GM23248 (cell line): ENCODE measurements at places on chromosomes 5 and 9. TPM values are rescaled to one million over a fixed set of nuclear protein-coding genes. Genes with fewer than 3 reads are reported as not detected.

FAM200C gene
- polyA plus RNA-seq = 3.6 and 3.9 TPM in 2 replicates

- peak; percentile 78 for DNase-seq
These were observed 44.4 kb downstream of the SEC61B start for GRCh38 chr9:99266255-99267023.

C5orf52 gene
- not detected in 2 replicates for polyA plus RNA-seq

GRCh38 chr9:133476036-133476931 lies 2.6 kb downstream of the SLC2A6 start:
- no peak for DNase-seq

DNA sequence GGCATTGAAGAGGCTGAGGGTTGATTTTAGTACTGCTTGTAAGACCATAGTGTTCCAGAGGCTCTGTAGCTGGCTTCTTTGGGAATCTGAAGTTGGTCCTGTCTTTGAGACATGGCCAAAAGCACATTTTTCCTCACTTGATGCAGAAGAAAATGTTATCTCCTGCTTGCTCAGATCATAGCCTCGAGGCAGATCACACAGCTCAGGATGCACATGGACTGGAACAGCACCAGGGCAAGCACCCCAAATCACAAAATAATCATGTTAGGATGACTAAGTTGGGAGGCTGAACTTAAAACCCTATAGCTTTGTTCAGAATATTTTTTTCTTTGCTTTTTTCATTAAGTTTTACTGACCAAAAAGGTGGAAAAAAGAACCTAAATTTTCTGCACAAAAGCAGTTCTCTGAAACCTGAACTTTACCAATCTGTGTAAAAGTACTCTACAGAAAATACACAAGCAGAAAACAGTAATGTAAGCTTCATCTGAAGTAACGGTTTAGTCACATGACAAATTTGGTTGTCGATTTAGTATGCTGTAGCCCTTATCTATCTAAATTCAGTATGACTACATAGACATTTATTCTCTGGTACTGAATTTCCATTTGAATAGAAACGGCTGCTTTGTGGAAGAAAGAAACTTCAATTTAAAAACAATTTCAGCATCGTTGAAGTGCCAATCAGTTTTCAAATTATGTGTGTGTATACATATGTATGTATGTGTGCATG lies 3.4 kb downstream of the KLHL9 start:
- peak; percentile 40 for DNase-seq

- DNase-seq = no peak
These were observed 260.7 kb downstream of the ICE1 start for GRCh38 chr5:5683174-5683573.

DNA sequence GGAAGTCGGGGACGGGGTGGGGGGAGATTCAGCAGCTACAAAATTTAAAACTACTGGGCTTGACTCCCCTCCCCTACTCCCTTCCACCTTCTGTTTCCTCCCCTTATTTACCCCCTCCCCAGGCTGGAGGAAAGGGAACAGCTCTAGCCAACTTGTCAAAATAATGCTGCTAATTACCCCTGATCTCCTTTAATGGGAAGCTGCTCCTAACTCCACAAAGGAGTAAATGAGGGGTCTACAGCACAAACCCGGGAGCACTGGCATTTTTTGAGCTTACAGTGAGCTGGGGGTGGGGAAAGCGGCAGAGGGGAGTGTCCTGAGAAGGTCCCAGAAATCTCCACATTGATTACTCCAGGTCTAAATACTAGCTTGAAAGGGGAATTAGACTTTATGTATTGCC lies 3.1 kb downstream of the PTCH1 start:
- DNase-seq = no peak

GRCh38 chr5:160159991-160160792 lies 40.9 kb upstream of the PWWP2A start:
- no peak for DNase-seq
